ENCODE measurements at places on chromosomes 11 and 22.

DNA sequence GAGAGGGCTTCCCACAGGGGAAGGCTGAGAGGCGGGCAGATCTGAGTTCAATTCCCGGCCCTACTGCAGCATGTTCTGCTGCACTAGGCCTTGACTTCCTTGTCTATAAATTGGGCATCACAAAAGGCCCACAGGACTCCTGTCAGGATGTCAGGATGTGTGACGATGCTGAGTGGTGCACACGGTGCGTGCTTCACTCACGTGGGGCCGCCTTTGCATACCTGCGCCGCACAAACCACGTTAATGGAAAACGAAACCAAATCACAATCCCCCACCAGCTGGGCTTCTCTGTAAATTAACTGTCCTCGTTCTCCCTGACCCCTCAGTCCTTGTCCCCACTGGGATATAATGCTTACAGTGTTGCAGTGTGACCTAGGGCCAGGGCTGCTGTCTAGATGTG lies 32.3 kb upstream of the TSPAN18 start:
- DNase-seq: no peak

DNA sequence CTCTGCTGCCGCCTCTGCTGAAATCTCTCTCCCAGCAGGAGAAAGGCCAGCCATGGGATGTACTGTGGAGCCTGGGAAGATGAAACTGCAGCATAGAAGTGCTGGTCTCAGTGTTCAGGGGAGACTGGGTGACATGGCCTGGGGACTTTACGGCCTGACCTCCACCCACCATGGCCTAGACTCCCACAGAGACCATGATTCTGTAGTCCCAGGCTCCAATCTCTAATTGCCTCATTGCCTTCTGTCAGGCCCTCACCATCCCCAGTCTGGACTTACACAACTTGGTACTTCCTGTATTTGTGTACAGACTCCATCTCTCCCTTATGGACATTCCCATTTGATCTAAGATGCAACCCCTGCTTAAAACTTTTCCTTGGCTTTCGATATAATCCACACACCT lies 43.1 kb downstream of the TRAF6 start:
- no peak for DNase-seq

- no peak for DNase-seq
Observed at GRCh38 chr11:36186340-36187175, 102.7 kb downstream of the COMMD9 start.

DNA sequence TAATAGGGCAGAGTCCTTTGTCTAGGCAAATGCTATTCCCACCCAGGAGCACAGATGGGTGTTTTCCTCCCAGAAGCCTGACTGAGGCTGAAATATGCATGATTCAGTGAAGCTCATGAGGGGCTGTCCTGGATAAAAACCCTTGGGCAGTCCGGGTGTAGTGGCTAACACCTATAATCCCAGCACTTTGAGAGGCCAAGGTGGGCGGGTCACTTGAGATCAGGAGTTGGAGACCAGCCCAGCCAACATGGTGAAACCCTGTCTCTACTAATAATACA lies 48.6 kb upstream of the LMO2 start:
- DNase-seq: no peak

GRCh38 chr11:8265681-8266241 lies 2.1 kb upstream of the LMO1 start:
- DNase-seq: no peak

DNA sequence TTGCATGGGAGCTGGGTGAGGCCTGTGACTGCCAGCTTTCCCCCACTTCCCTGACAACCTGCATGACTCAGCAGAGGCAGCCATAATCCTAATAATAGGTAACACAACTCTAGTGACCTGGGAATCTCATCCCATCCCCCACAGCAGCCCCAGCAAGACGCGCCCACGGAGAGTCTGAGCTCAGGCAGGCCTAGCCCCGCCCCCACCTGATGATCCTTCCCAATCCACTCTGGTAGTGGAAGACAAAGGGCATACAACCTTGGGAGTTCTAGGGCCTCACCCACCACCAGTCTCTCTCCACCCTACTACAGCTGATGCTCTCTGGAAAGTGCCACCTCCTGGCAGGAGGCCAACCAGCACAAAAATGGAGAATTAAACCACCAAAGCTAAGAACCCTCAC lies 60.3 kb downstream of the CWF19L2 start:
- no peak for DNase-seq

DNA sequence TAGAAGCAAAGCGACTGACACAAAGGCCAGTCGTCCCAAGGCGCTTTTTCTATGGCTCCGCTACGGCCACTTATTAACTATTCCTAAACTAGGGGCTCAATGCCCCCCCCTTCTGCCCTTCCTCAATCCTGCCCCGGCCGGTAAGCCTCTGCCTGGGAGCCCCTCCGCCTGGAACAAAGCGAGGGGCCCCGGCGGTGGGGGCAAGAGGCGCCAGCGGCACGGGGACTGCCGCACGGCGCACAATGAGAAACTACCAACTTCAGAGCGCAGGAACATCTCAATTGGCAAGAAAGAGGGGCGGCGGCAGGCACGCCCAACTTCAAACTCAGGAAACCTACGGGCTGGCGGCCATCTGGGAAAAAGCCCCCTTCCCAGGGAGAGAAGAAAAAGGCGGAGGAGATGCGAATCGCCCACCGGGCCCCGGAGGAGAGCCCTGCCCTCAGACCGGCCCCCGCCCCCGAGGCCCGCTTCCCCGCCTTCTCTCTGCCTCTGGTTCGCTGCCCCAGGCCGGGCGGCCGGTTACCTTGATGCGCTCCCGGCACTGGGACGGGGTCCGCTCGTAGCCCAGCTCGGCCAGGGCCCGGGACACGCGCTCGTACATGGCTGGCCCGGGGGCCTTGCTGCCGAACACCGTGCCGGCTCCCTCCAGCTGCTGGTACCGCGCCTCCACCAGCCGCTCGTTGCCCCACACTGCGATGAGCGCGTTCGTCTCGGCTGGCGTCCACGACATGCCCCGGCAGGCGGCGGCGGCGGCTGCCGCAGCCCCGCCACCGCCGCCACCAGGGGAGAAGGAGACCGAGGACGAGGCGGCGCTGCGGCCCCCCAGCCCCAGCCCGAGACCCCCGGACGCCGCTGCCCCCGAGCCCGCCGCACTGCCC lies 619 bp downstream of the MSANTD2 start:
- DNase-seq: peak; percentile 77

GRCh38 chr11:57430952-57431351 lies 4.0 kb upstream of the SLC43A3 start:
- DNase-seq: no peak

DNA sequence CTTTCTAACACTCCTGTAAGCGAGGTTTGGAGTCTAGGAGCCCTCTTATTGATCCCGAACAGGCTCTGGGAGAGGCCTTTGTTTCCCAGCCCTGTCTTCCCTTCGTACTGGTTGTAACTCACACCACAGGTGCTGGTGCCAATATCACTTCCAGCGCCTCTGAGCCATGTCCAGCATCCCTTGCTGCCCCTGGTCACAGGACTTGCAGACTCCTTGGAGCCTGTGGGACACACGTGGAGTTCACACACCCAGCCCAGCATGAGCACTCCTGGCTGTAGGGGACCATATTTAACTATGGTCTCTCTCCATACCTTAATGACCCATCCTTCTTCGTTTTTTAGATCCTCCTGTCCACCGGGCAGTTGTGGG lies 2.2 kb downstream of the ZBTB16 start:
- DNase-seq: no peak

GRCh38 chr11:93000511-93001476 lies 31.3 kb downstream of the MTNR1B start:
- no peak for DNase-seq

- no peak for DNase-seq
Observed at GRCh38 chr22:48528221-48528915, 1299.3 kb downstream of the BRD1 start.

DNA sequence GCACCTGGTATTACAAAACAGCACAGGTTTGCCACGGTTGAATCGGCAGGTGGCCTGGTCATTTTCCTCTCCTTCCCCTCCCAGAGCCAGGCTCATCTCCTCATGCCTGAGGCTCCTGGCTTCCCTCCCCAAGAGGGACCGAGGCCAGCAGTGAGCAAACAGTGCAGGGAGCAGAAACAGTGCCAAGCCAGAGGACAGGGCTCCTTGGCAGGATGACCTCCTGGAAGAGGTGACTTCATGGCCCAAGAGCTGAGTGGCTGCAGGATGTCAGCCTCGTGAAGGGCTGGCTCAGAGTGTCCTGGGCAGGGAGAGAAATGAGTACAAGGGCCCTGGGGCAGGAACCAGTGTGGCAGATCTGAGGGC lies 22.8 kb upstream of the PPFIA1 start:
- DNase-seq: no peak

DNA sequence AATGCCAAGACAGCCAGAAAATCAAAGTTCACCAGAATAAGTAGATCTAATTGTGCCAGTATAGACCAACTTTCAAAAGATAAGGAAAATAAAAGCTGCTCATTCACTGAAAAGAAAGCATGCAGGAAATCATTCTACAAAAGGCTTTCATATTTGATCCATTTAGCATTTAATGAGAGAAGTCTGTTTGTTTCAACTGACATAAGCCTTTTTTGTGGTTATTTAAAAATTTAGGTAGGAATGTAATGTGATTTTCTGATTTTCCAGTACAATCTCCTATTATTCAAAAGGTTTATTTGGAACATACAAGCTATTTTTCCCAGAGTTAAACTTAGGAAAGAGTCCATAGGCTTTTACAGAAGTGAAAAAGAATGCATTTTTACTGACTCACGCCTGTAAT lies 92.7 kb downstream of the SBF2 start:
- DNase-seq: no peak

GRCh38 chr11:44621140-44621681 lies 55.7 kb downstream of the CD82 start:
- peak; percentile 56 for DNase-seq

DNA sequence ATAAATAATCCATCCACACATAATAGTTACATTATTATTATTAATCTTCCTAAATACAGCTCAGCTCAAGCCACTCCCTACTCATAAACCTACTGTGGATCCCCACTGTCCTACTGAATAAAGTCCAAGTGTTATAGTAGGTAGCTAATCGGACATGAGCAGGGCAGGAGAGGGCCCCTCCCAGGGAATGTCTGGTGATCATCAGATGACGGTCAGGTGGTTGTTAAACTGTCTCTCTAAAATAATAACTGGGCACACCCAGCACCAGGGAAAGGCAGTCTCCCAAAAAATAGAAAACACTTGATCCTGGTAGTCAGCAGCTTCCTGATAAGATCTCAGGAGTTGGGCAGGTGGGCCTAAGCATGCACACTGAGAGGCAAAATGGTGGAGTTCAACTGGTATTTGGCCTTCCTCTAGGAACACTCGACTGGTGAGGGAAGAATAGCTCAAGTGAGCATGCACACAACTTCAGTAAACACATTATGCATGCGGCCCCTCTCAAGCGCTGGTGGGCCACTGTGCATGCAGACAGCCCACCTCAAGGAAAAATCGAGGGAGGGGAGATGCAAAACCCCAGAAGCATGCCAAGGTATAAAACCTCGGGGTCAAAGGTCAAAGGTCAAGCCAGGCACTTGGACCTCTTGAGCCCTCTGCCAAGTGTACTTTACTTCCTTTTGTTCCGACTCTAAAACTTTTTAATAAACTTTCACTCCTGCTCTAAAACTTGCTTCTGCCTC lies 65.0 kb downstream of the LRRC32 start:
- no peak for DNase-seq

DNA sequence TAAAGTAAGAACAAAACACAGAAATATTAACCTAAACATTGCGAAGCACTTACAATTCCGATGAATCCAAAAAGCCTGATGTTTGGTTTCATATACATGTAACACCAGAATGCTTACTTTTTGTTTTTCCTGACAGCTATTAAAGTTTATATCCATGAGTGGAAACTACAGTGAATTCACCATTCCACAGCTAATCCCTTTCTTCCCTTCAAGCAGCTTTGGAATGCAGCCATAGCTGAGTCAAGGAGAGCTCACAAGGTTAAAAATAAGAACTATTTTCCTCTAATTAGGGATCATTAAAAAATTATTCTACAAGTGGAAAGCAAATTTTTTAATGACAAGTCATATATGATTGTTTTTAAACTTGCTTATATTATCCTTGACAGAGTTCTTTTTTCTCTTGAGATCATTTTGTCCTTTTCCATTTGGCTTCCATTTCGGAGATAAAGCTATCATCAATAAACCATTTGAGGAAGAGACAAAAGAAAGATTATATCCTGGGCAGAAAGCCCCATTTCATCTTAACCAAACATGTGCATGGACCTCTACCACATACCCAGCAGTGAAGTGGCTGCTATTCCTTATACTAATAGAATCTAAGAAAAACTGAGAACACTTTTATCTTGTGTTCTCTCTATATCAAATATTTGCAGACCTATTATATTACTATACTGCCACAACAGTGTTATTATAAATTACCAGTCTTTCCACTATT lies 19.7 kb upstream of the FIBIN start:
- DNase-seq: no peak

- DNase-seq: no peak
Observed at GRCh38 chr11:108984523-108984922, 319.7 kb downstream of the DDX10 start.

DNA sequence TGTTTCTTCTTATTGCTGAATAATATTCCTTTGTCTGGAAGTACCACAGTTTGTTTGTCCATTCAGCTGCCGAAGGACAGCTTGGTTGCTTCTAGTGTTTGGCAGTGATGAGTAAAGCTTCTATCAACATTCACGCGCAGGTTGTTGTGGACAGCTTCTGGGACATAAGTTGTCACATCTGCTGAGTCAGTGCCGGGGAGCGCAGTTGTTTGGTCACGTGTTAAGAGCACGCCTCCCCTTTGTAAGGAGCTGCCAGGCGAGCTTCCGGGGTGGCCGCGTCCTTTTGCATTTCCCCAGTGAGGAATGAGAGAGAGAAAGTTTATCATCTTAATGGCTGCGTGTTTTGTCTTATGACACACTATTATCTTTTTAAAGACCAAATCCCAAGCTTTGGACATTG lies 30.3 kb downstream of the SAMM50 start:
- no peak for DNase-seq
